ENCODE measurements at places on chromosomes 4 and X.
A peak's percentile ranks its signal among the peaks of the same experiment; 100 is the strongest.

- no peak for DNase-seq
These were observed 271.8 kb upstream of the TENM3 start for GRCh38 chr4:181971411-181971810.

DNA sequence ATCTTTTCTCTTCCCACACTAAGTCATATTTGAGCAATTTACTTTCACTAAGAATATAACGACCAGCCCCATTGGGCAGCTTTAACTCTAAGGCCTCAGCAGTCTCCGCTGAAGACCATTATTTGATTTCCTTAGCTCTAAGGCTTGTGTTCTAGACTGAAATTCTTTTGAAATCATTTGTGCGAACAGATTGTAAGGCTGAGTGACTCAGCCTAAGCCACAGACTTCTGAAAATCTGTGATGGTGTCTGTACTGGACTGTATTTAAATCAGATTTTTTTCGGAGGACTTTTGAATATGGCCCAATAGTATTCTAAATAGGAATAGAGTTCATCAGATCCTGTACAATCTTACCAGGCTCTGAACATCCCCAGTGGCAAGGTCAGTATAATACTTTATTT, 150.3 kb upstream of the TECRL start:
- no peak for DNase-seq

GRCh38 chr4:102638621-102639020, 122.1 kb downstream of the MANBA start:
- no peak for DNase-seq

GRCh38 chr4:40306976-40307375, 28.2 kb upstream of the CHRNA9 start:
- DNase-seq: no peak

- peak; percentile 24 for DNase-seq
These were observed 22.9 kb upstream of the SGMS2 start for GRCh38 chr4:107801766-107802211.

GRCh38 chr4:15007201-15007600, 4.9 kb downstream of the CPEB2 start:
- DNase-seq: no peak

GRCh38 chrX:153519569-153520286, 2.3 kb downstream of the ATP2B3 start:
- no peak for DNase-seq

GRCh38 chrX:122047261-122047660, 999.9 kb downstream of the GLUD2 start:
- DNase-seq: no peak

DNA sequence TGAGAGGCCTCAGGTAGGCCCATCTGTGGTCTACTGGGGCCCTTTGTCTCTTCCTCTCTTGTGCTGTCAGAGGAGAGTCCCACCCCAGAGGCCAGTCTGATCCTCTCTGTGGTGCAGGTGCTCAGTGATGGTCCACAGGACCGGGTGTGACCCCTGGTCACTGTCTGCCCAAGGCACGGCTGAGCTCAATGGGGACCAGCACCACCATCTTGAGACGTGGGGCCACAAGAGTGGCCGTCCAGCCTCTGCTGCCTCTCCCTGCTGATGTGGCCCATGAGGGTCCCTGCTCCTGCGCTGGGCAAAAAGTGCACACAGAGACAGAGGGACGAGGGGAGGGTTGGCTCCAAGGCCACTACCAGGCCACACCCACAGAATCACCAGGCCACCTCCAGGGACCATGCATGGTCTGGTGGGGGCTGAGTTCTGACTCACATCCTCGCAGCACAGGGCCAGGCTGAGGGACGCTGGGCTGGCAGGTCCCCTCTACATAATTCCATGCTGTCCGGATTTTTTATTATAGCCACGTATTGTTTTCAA, 88.3 kb downstream of the FAM53A start:
- no peak for DNase-seq

DNA sequence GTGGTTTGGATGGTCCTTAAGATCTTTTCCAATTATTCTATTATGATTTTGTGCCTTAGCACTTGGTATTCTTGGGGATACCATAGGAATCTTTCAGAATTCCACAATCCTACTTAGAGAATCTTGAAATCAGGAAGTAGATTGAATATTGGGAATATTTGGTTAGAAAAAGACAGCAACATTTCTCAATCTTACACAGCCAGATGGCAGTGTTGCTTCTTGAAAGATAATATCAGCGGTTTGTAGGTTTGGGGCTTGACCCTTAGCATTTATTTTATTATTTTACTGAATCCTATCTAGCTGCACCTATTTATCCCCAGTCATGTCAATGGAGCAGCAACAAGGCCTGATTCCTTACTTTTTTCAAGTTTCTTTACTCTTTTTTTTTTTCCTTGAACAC, 28.6 kb downstream of the MAGEB1 start:
- no peak for DNase-seq

DNA sequence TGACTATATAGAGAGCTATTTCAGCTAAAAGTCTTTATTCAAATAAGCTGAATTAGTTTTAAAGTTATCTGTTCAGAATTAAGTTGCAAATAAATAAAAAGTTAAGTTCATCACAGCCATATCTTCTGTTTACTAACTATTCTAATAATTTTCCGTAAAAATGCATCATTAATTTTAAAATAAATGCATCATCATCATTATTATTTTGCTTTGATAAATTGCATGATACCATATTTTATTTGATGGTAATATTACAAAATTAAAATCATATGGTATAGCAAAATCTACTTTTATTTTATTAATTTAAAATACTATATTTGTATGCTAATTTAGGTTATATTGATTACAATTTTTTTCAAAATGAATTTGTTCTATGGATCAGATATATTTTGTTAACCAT, 357.3 kb upstream of the NDST4 start:
- DNase-seq: no peak

GRCh38 chr4:24282446-24282845, 301.9 kb downstream of the DHX15 start:
- DNase-seq: no peak

- DNase-seq: no peak
These were observed 167.2 kb upstream of the WDR1 start for GRCh38 chr4:10283761-10284160.

DNA sequence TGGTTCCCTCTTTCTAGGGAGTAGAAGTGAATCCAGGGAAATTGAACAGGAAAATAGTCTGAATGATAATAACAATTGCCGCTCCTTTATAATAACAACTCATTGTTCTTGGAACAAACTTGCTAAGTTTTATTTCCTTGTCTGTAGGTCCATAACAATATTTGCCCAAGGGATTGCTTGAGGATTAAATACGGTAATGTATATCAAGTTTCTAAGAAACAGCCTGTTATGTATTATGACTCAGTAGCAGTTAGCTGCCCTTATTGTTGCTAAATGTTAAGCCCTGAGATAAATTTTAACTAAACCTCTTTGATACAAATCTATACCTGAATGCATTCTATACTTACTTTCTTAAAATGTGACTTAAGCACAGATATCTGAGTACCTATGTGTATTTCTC, 215.9 kb upstream of the AADAT start:
- DNase-seq: no peak

DNA sequence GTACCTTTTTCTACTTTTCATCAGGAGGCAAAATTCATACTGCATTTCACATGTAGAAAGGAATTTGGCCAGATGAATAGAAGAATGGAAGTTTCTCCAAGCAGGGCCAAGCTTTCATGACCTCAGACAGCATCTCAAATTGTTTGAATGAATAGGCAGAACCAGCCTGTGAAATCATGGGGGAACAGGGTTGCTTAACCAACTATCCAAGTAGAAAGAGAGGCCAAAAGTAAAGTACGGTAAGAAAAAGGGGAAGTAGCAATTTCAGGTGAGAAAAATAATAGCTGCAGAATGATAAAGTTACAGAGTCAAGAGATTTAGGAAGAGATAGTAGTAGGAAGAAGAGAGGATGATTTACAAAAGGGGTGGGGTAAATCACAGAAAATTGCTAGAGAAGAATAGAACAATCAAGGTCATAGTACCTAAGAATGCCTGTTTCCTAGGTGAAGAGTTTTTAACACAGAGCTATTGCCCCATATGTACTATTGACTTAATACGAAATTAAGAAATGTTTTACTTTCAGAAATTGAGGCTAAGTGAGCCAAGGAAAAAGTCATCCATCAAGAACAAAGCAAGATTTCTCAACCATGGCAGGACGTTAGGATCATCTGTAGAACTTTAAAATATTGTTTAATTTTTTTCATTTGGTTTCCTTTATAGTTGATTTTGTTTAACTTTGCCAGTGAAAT, 177.1 kb upstream of the TET2 start:
- DNase-seq: no peak

- no peak for DNase-seq
These were observed 249.9 kb downstream of the HNRNPD start for GRCh38 chr4:82123934-82124333.

DNA sequence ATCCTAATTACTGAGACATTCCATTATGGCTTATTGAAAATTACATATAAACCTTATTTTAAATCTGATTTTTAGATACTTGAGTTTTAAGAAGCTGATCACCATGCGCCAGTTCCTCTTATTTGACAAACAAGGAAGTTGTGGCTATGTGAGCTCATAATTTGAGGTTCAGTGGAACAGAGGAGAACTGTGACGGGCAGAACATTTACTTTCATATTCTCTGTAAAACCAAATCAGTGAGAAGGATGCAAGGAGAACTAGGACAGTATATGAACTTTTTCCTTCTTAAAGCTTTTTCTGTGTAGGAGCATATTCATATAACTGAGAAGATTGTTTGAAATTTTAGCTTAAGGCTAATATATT, 25.3 kb downstream of the STIM2 start:
- no peak for DNase-seq

- no peak for DNase-seq
These were observed 108.2 kb upstream of the GPR34 start for GRCh38 chrX:41580423-41581064.

DNA sequence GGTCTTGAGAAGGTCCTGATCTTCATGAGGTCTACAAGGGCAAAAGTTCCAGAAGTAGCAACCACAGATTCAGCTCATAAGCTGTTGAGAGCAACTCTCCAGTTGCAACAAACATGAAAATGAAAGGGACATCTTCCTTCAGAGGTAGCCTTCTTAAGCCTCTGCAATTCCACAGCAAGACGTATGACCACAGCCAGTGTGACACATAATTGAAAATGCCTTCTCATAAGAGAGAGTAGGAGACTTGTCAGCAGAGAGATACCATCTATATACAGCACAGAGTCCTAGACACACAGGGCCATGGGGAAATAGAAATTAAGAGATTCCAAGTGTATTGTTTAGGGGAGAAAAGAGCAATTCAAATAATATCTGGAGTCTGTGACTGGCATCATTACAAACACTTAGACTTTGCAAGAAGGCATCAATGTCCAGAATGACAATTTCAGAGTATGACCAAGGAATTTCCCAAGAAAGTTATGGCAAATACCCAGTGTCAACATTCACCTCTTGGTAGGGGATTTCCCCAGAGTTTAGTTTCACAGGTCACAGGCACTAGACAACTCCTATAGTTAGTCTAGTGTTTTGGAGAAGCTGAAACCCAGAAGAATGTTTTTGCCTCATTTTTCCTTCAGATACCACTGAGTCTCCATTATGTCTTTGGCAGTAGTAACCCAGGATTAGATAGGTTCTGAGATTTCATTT, 340.3 kb downstream of the ZNF674 start:
- no peak for DNase-seq

DNA sequence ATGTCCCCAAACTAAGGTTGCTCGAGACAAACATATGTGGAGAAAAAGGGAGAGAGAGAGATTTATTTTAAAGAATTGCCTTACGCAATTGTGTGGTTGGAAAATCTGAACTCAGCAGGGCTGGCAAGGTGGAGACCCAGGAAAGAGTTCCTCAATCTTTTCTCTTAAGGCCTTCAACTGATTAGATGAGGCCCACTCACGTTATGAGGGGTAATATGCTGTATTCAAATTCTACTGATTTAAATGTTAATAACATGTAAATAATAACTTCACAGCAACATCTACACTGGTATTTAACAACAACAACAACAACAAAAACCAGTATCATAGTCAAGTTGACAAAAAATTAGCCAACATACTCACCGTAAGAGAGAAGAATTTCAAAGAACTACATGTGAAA, 14.6 kb downstream of the SERPINA7 start:
- DNase-seq: no peak

DNA sequence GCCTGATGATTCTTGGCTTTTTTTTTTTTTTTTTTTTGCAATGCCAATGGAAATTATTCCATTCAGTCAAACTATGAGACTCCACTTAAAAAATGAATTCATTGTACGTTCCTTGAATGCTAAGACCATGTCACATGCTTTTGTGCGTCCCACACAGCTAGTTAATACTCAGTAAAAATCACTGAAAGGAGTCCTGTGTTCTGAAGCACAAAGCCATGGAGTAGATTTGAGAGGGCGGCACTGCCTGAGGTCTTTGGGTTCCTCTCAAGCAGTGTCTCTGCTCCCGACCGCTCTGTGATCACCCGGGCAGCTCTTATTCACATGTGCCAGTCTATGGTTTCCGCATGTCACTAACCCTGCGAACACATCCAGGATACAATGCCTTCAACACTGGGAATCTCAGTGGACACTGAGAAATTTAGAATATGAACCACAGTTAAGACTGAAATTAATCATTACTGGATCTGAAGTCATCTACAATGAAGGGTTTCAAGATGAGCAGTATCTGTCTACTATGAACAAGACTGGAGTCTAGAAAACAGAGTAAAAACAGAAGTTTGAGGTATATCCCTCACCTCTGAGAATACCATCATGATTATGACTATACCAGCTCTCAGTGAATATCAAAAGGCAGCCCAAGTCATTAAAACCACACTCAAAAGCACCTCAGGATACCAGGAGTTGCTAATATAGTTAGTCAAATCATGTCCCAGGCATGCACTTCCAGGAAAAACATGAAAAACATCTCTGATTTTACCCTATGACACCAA, 193.0 kb downstream of the MGST2 start:
- no peak for DNase-seq

- DNase-seq: no peak
These were observed 254.2 kb downstream of the CBR4 start for GRCh38 chr4:168755598-168756477.

- no peak for DNase-seq
These were observed 38.4 kb downstream of the TBL1X start for GRCh38 chrX:9503261-9503660.

GRCh38 chr4:48152259-48152658, 18.2 kb upstream of the TXK start:
- DNase-seq: no peak

GRCh38 chrX:153653556-153653955, 6.6 kb downstream of the DUSP9 start:
- no peak for DNase-seq

- DNase-seq: peak; percentile 9
These were observed 1163.0 kb downstream of the RAPGEF2 start for GRCh38 chr4:160265836-160266235.

GRCh38 chr4:174260099-174260498, 23.4 kb downstream of the FBXO8 start:
- no peak for DNase-seq

GRCh38 chr4:157040405-157040804, 35.5 kb upstream of the GLRB start:
- DNase-seq: no peak

- no peak for DNase-seq
These were observed 343.7 kb downstream of the MID1IP1 start for GRCh38 chrX:39144956-39145355.

- peak; percentile 81 for DNase-seq
These were observed 274.9 kb upstream of the GK2 start for GRCh38 chr4:79682801-79683530.

GRCh38 chrX:74119016-74119910, 184.7 kb upstream of the ZCCHC13 start:
- no peak for DNase-seq
